Activated CD8-positive, alpha-beta T cell treated with anti-CD3 and anti-CD28 coated beads for 36 hours (primary cell): ENCODE measurements at places on chromosomes 6 and 20. TPM values are rescaled to one million over a fixed set of nuclear protein-coding genes. Genes with fewer than 3 reads are reported as not detected.

Gene PIM1
- total RNA-seq = 305 TPM

- no peak for DNase-seq
These were observed 42.0 kb upstream of the FANCE start for GRCh38 chr6:35410131-35410530.

- peak; percentile 76 for DNase-seq
These were observed at the start of gene RAB23 for GRCh38 chr6:57221936-57222742. Gene RAB23 (minus strand): TSS chr6:57222307. CDS start chr6:57210380, 11,927 bp downstream.

GRCh38 chr20:44924541-44924940 is 14.7 kb downstream of the PABPC1L start:
- no peak for DNase-seq

GRCh38 chr20:17558154-17558940 is 11.5 kb upstream of the DSTN start:
- DNase-seq = peak; percentile 39

DNA sequence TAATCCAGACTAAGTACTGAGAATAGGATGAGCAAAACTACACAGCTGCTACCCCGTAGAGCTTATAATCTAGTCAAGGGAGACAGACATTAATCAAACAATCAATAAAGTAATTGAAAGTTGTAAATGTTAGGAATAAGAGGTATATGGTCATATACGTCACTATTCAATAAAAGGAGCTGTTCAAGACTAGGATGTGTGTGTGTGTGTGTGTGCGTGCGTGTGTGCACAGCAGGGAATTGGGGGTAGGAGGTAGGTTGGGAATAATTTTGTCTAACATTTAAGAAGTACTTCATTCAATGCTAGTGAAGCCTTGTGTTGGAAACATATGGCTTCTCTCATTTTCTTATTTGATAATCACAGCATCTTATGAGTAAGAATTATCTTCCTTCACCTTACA is 41.8 kb downstream of the SESN1 start:
- no peak for DNase-seq

GRCh38 chr6:66772800-66773199 is 1065.8 kb upstream of the EYS start:
- DNase-seq = no peak

- DNase-seq = peak; percentile 61
These were observed 348 bp upstream of the AFDN start for GRCh38 chr6:167826230-167826895.
